ENCODE measurements at places on chromosomes 3 and 15.

GRCh38 chr3:124812291-124813265, 74.6 kb downstream of the ITGB5 start:
- no peak for DNase-seq

GRCh38 chr15:78212546-78213424, 21.6 kb downstream of the ACSBG1 start:
- no peak for DNase-seq

DNA sequence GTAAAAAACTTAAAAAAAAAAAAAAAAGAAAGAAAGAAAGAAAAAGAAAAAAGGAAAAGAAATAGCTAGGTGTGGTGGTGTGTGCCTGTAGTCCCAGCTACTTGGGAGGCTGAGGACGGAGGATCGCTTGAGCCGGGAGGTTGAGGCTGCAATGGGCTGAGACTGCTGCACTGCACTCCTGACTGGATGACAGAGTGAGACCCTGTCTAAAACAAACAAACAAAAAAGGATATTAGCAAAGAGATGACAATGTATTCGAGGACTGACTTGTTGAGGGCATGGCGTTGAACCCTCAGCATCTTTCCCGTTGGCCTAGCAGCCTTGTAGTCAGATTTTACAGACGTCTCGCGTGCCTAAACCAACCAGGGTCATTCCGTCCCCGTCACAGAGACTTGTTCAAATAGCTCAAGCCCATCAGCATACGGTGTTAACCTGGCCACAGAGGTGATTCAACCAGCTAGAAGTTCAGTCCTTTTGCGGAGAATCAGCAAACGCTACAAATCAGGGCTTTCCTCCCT, 528 bp upstream of the NIT2 start:
- no peak for DNase-seq

DNA sequence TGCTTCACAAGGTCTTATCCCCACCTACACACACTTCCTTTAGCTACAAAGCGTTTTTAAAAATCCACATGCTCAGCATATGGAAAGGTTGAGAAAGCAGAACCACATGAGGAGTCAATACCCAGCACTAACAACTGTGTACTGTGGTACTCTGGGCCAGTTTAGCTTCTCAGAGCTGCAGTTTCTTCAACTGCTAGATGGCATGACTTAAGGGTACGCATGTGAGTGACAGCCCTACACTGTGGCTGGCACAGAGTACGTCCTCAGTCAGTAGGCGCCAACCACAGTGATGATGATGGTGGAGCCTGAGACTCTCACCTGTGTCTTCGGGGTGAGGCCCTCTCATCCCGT, 17.4 kb downstream of the CCDC12 start:
- DNase-seq, result no peak

DNA sequence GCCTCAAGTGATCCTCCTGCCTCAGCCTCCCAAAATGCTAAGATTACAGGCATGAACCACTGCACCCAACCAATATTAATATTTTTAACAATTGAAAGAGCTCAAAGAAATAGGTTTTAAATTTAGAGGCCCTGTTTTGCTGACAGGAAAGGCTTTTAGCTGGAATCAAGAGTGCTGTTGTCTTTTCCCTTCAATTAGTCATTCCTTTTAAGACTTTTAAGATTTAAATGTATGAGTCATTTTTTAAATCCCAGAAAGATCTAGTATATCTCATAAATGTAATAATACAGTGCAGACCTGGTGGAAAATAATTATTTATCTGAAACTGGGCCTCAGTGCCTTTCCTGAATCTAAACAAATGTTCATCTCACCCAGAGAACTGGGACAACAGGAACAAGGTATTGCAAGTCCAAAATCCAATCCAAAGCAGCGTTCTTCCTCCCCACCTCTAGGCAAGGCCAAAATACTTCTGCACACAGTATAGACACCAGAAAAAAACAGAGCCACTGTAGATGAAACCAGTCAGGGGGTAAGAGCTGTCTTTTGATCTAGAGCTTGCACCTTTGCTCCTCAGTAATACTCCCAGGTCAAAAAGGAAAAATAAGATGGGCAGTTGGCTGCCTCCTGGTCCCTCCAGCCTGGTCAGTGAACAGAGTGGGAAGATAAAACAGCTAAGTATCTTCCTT, 14.4 kb downstream of the AGTR1 start:
- no peak for DNase-seq

Measured in NCI-H1092 (cell line).